ENCODE measurements at places on chromosomes 7 and 10. TPM values are rescaled to one million over a fixed set of nuclear protein-coding genes. Genes with fewer than 3 reads are reported as not detected.

Gene CYP3A7
- polyA plus RNA-seq = 0.31 TPM

Gene OGA
- 124 TPM for polyA plus RNA-seq

Gene VWDE
- polyA plus RNA-seq = 3.4 TPM

- DNase-seq = no peak
These were observed 17.5 kb upstream of the C10orf71 start for GRCh38 chr10:49281461-49281860.

DNA sequence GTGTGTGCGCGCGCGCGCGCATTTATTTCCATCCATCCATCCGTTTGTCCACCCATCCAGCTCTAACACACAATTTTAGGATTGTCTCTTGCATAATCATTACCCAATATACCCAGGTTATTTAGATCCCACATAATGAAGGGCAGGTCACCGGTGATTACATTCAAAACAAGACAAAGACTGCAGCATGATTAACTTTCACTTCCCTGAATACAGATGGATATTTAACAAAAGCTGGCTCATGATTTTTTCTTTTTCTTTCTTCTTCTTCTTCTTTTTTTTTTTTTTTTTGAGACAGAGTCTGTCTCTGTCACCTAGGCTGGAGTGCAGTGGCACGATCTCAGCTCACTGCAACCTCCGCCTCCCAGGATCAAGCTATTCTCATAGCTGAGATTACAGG lies 86.2 kb downstream of the SH3PXD2A start:
- DNase-seq = no peak

All from muscle of back (tissue), 13 donors.